ENCODE measurements at places on chromosomes 6 and 20.
A peak's percentile ranks its signal among the peaks of the same experiment; 100 is the strongest.

DNA sequence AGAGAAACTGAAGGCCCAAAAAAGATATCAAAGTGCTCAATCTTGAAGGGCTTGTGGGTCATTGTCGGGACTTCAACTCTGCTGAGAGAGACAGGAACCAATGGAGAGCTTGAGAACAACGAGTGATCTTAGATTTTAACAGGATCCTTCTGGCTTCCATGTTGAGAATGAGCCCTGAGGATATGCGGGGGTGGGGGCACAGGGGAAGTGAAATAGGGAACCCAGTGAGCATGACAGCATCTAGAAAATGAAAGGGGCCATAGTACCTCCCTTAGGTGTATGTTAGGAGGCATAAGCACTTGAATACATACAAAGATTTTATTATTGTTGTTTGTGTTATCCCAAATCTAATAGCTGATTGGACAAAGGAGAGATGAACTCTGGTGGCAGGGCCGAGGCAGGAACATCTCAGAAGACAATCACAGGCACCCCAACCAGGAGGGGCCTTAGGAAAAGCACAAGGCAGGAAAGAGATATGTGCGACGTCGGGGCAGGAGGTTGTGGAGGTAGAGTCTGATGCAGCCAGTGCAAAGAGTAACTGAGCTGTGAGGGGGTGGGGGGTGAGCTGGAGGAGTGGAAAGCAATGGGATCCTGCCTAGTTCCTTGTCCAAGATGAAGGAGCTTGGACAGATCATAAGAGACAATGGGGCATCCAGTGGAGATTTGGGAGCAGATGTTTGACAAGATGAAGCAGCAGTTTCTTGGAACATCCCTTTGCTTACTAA is 10.4 kb downstream of the TGM6 start:
- DNase-seq, result no peak

GRCh38 chr20:3400260-3401155 is 7.0 kb downstream of the DNAAF9 start:
- no peak for DNase-seq

- peak; percentile 59 for DNase-seq
Observed at GRCh38 chr20:43408848-43409576, 48.7 kb upstream of the SRSF6 start.

GRCh38 chr6:35512006-35512405 is 690 bp downstream of the TULP1 start:
- DNase-seq, result no peak

- DNase-seq, result no peak
Observed at GRCh38 chr6:17630511-17631073, 30.5 kb downstream of the FAM8A1 start.

GRCh38 chr20:44407402-44408184 is 52.1 kb downstream of the HNF4A start:
- peak; percentile 17 for DNase-seq

GRCh38 chr6:12165722-12166280 is 124.4 kb upstream of the EDN1 start:
- DNase-seq, result no peak

DNA sequence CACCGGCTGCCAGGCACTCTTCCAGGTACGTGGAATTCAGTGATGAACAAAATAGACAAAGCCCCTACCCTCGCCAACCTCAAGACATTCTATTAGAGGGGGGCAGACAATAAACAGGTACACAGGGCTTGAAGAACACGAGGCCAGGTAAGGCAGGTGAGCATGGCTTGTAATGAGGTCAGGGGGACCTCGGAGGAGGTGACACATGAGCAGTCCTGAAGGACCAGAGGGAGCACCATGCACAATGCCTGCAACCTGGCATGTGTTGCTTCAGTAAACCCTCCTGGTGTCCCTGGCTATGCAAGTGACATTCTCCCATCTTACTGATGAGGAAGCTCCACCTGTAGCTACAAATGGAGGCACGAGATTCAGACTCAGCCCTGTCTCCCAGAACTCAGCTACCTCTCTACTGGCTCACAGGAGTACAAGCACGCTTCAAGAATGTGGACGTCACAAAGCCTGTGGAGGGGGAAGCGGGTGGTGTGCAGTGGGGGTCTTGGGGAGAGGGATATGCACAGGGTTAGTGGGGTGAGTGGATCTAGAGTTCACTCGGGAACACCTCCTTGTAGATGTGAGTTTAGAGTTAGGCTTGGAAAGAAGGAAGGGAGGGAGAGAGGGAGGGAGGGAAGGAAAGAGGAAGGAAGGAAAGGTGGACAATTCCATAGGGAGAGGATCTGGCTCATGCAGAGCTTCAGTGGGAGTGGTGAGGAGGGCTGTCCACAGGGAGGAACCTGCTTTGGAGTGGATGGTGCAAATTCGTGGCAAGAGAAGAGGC is 7.6 kb upstream of the MAPK13 start:
- DNase-seq, result no peak

GRCh38 chr6:150521482-150521881 is 78.2 kb upstream of the PLEKHG1 start:
- DNase-seq, result no peak

- DNase-seq, result no peak
Observed at GRCh38 chr6:40631744-40632143, 44.6 kb upstream of the LRFN2 start.

DNA sequence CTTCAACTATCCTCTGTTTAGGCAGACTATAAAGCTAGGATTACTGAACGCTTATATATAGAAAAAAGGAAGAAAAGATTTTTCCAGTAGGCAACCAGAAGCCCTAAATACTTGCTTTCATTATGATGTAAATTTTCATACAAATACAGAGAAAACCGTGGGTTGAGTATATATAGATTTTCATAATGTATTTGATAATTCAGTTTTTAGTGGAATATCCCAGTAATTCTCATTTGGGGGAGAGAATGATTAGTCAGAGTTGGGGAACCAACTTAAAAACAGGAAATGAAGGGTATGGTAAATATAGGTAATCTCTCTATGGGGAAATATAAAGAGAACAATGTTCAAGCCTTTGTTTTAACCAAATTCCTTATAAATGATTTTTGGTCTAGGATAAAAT is 154.0 kb upstream of the CITED2 start:
- DNase-seq, result no peak

DNA sequence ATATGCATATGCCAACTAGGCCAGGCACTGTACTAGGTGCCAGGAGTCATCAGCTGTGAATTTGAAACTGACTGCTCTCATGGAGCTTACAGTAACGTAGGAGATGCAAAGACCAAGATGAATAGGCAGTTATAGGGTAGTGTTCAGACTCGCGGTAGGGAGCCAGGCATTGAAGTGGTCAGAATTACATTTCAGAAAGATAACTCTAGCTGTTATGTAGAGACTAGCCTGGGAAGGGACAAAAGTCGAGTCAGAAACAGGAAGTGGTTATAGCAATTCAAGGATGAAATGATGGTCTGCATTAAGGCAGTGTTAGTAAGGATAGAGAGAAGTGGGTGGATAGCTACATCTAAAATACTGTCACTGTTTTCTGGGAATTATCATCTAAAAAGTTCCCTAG is 56.6 kb downstream of the PCMT1 start:
- peak; percentile 13 for DNase-seq

DNA sequence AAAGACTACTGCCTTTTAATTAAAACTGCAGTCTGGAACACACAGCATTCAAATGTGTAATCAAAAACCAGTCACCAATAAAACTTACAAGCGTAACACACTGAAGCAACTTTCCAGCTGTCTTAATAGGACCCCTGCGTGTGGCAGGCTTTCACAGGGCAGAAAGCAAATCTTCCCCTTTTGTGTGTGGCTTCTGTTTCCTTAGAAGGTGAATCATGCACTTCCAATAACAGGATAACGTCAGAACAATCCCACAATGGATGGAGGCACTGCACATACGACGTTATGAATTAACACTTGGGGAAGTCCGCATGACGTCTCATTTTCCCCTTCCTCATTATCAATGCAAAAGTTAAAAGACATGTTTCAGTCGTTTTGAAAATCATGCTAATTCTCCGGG is 44.8 kb downstream of the INSM1 start:
- no peak for DNase-seq

- no peak for DNase-seq
Observed at GRCh38 chr6:47426524-47427302, 50.9 kb upstream of the CD2AP start.

- DNase-seq, result no peak
Observed at GRCh38 chr6:153058291-153058690, 55.8 kb upstream of the MTRF1L start.

DNA sequence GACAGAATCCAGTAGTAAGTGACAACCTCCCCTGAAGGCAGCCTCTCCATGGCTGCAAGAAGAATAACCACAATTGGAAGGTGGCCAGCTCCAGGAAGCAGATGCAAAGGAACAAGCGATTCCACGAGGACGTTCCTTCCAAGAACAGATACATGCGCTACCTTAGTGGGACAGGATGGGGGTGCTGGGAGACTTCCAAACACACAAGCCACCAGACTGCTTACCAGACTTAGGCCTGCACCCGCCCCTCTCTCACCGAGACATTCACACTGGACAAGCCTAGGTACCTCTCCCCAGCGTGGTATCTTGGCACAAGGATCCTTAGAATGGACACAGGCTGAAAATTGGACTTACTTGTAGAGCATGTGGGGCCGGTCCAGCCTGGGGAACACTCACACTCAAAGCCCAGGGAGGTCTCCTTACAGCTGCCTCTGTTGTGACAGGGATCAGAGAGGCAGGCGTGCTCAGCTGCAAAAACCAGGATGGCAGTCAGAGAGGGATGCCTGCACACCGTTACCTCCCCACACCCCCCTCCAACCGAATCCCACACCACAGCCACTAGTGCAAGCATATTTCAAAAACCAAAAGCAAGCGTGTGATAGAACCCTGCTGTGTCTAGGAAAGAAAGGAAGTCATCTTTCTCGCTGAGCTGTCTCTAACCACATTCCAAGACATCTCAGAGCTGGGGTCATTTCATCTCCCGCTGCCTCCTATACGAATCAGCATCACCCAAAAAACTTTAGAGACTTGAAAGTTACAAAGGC is 22.4 kb downstream of the JAG1 start:
- peak; percentile 60 for DNase-seq

GRCh38 chr6:66995669-66996068 is 1288.6 kb upstream of the EYS start:
- no peak for DNase-seq

- DNase-seq, result no peak
Observed at GRCh38 chr6:119343167-119343566, 6.4 kb downstream of the MAN1A1 start.

DNA sequence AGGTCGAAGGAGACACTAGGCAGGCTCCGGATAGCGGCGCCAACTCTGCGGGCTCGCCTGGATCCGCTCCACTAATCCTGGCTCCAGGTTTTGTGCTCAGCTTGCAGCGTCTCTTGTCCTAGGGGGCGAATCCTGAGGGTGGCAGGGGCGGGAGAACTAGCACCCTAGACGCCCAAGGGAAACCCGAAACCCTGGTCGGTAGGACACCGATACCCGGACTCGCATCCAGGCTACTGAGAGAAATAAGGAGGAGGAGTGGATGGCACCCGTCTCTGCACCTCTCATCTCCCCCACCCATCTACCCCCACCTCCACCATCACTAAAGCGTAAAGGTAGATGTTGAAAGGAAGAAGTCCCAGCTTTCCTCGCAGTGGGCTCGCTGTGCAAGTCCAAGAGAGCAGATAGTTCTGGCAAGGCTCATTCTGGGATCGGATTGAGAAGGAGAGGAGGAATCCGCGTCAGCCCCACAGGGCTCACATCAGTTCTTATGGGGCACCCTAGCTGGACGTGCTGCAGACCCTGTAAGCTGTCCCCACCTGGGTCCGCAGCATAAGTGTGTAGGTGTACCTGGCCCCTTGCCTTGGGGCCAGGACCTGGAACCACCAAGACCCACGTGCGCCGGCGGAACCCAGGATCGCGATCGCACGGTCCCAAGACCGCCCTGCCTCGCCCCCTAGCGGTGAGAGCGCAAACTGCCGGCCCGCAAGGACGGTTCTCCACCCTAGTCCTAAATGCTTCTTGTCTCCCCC is 6.9 kb downstream of the SLC32A1 start:
- peak; percentile 34 for DNase-seq

GRCh38 chr6:30447237-30447636 is 42.1 kb upstream of the HLA-E start:
- DNase-seq, result peak; percentile 28

- DNase-seq, result peak; percentile 88
Observed at GRCh38 chr20:52484438-52484837, 292.9 kb upstream of the ZFP64 start.

- no peak for DNase-seq
Observed at GRCh38 chr20:13223736-13224520, 2.9 kb downstream of the ISM1 start.

DNA sequence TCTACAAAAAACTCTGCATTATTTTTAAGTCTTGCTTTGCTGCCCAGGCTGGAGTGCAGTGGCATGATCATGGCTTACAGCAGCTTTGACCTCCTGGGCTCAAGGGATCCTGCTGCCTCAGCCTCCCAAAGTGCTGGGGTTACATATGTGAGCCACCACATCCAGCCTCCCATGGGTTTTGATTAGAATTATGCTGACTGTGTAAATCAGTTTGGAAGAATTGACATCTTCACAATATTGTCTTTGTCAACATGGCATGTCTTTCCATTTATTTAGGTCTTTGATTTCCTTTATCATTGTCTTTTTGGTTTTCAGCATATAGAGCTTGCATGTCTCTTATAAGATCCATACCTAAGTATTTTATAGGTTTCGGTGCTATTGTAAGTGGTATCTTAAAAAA is 13.2 kb upstream of the APCDD1L start:
- DNase-seq, result no peak

GRCh38 chr6:134080171-134080795 is 27.9 kb upstream of the SLC2A12 start:
- no peak for DNase-seq

GRCh38 chr6:3566812-3567211 is 110.0 kb upstream of the SLC22A23 start:
- peak; percentile 47 for DNase-seq

- DNase-seq, result peak; percentile 22
Observed at GRCh38 chr6:30061858-30062458, 893 bp downstream of the POLR1H start.

DNA sequence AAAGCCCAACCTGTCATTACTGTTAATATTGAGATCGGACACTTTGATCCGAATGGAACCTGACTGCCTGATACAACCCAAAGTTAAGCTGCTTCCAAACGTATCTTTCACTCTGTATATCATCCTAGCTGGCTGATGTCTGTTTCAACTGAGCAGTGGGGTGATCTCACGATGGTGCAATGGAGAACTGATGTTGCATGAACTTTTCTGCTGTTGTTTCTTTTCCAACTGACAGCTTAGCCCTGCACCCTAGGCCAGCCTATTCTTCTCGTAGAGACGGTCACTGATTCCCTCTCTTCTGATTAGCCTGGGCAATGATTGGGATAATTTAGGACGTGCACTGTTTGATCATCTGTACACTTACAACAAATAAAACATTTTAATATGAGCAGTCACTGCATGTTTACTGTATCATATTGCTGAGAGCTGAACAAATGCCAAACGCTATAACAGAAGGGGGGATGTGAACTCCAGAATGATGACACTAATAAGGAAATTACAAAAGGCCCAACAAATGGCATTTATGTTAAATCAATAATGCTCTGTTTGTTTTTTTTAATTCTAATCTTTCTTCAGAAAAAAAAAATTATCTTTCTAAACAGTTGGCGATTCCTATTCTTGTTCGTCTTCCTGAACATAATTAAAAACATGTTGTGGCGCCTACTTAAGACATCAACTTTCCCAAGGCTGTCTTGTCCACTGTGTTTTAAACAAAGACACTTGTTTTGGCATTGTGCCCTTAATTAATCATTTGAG is 184.8 kb downstream of the ZNF217 start:
- peak; percentile 61 for DNase-seq

Data from AG10803 (cell line).